ENCODE measurements at places on chromosomes 1 and 21.

- DNase-seq: no peak
Measured at GRCh38 chr1:245946905-245947304, 560.2 kb downstream of the SMYD3 start.

DNA sequence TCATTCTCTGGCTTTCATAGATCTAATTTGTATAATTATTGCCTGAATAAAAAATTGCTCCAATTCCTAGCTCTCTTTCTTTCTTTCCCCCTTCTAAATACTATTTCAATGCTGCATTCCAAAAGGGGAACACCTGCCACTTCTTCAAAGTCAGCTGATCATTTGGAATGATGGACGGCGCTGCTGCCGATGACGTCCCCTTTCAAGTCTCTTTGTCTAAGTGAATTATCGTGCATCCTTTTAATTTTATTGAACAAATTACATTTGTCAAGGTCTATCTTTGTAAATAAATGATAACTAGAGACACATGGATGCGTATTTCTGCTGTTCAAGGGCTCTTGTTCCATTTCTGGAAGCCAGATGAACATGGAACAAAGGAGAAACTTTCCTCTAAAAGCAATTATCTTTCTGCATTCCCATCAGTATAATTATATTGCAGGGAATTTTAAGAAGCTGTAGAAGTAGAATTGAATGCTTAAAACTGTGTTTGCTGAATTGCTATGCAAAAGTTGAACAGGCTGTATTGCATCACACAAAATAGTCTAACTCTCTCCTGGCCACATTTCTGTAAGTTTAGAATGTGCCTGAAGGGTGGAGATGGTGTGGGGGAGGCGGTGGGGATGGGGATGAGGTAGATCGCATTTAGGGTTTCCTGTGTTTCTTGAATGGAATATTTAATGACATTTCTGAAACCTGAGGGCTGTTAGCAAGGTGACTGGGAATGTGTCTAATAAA, 191.9 kb upstream of the LMO4 start:
- no peak for DNase-seq

DNA sequence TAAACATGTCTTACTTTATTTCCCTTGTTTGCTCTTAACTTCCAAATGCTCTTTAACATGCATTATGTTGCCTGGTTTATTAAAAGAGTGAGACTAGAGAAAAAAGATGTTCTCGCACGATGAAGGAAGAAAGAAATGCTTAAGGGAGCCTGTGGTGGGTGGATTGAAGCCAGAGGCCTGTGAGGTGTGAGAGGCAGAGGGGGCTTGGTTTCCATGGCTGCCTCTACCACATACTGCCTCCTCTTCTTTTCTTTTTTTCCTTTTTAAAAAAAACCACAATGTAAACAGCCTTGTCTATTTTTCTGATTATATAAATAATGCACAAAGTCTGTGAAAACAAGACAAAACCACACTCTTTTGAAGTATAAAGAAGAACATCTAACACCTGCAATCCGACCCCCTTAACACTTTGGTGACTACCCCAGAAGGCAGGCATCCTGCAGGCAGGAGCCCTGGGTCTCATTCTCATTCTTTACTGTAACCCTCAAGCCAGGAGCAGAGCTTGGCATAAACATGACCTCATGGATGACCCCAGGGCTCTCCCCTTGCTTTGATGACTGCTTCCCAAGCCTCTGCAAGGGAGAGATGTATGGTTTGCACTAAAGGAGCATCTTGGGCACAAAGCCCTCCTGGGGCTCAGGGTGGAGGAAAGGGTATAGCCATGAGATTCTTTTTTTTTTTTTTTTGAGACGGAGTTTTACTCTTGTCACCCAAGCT, 10.1 kb upstream of the PARP1 start:
- no peak for DNase-seq

GRCh38 chr21:37699024-37699775, 217.1 kb downstream of the KCNJ6 start:
- no peak for DNase-seq

DNA sequence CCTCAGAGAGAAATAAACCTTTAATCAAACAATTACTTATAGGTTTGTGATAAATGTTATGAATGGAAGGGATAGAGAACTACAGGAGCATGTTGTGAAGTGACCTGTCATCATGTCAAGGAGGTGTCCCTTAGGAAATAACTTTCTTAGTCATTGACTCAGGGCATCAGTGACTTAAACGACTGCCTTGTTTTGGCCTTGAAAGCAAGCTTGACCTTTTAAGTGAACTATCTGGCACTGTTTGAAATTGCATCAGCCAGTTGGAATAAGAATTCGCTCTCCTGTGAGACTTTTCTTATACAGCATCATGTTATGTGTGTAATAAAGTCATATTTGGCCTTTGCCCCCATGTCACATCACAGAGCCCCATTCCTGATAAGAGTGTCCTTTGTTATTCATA, 30.9 kb downstream of the LRRC8B start:
- DNase-seq: no peak

GRCh38 chr1:39905172-39905571, 3.5 kb upstream of the MYCL start:
- no peak for DNase-seq

GRCh38 chr1:201096977-201097856, 15.0 kb downstream of the CACNA1S start:
- DNase-seq: no peak

DNA sequence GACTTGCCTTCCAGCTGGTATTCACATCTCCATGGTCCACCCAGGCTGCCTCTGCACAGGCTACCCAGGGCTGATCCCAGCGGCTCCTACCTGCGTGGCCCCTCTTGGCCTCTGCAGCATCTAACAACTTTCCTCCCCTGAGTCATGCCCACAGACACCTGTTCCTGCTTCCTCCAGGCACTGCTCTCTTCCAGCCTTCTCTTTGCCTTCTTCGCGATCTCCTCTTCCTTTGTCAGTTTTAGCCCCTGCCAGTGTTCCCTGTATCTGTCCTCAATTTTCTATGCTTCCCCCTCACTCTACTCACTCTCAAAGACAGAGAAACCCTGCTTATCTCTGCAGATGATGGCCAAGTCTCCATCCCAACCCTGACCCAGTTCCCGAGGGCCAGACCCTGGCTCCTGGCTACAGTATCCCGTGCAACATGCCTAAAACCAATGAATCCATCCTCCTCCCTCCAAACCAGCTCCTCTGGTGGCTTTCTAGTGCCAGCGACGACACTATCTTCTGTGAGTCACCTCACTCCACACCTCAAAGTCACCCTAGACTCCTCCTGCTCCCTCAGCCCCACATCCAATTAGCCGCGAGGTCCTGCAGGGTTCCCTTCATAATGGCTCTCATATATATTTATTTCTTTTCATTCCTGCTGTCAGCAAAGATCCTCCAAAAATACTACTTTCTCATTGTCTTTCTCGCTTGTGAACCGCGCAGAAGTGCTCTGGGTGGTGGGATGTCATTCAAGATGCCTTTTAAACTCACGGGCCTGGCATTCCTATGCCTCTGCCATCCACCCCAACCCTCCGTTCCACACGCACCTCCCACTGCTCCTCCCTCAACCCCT, 259.2 kb downstream of the TOMM20 start:
- no peak for DNase-seq

DNA sequence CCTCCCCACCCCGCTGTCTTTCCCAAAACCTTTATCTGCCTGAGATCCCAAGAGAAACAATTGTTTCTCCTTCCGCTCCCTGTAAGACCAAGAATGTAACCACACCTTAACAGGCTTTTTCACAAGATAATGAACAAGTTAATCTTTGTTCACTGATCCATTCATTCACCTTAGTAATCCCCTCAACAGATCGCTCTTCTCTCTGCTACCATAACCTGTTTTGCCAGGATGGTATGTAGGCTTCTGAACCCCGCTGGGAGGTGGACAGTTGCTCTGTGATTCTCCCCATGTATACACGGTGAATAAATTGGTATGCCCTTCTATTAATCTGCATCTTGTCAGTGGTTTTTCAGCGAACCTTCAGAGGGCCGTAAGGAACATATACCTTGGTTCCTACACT, 18.7 kb upstream of the RGSL1 start:
- DNase-seq: no peak

- no peak for DNase-seq
Measured at GRCh38 chr1:230407351-230407750, 18.8 kb downstream of the PGBD5 start.

- no peak for DNase-seq
Measured at GRCh38 chr1:20496241-20496661, 10.2 kb upstream of the CAMK2N1 start.

- DNase-seq: no peak
Measured at GRCh38 chr1:176208034-176208433, 948 bp upstream of the COP1 start.

DNA sequence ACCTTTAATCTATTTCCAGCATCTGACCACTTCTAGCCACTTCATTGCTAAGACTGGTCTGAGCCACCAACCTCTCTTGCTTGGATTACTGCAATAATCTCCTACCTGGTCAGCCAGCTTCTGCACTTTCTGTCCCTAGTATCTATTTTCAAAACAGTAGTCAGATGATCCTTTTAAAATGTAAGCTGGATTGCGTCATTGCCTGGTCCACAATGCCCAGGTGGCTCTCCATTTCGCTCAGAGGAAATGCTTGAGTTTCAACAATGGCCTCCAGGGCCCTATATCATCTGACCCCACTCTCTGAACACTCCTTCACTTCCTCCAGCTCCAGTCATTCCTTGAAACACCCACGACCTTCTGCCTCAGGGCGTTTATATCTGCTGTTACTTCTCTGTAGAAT, 2.3 kb downstream of the FYB2 start:
- no peak for DNase-seq

- peak; percentile 94 for DNase-seq
Measured at GRCh38 chr1:32221980-32222755, at the start of the genes EIF3I and TMEM234. Gene EIF3I (plus strand): TSS chr1:32222407. CDS start chr1:32222442, 35 bp downstream. Gene TMEM234 (minus strand): TSS chr1:32222353. CDS start chr1:32222322, 31 bp downstream.
